ENCODE measurements at places on chromosomes 6 and 20. TPM values are rescaled to one million over a fixed set of nuclear protein-coding genes. Genes with fewer than 3 reads are reported as not detected.

Gene C20orf204
- 0.18 TPM for total RNA-seq

DNA sequence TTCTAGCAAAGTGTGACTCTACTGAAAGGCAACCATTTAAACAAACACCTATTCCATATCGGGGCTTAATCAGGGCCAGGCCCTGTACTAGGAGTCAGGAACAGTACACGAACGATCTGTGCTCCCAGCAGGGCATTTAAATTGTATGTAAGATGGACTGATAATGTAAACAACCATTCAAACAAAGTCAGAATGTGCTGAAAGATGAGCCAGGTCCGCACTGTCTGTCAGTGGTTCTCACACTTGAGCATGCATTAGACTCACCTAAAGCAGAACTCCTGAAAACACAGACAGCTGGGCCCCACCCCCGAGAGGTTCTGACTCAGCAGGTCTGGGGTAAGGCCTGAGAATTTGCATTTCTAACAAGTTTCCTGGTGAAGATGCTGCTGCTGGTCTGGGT lies 81.6 kb downstream of the PXDC1 start:
- no peak for DNase-seq

Gene TNFRSF6B
- 4.2 TPM for total RNA-seq

- no peak for DNase-seq
Observed at GRCh38 chr6:128199461-128199860, 298.6 kb upstream of the THEMIS start.

Gene WASF1
- 6.0 TPM for total RNA-seq

- DNase-seq: no peak
Observed at GRCh38 chr6:143843677-143843999, 500 bp downstream of the LTV1 start.

GRCh38 chr20:39129523-39129922 lies 167.4 kb downstream of the DHX35 start:
- no peak for DNase-seq

GRCh38 chr20:54070187-54070987 lies at the start of gene BCAS1:
Gene BCAS1 (minus strand): TSS chr20:54070594. CDS start chr20:54058718, 11,876 bp downstream.
- no peak for DNase-seq

DNA sequence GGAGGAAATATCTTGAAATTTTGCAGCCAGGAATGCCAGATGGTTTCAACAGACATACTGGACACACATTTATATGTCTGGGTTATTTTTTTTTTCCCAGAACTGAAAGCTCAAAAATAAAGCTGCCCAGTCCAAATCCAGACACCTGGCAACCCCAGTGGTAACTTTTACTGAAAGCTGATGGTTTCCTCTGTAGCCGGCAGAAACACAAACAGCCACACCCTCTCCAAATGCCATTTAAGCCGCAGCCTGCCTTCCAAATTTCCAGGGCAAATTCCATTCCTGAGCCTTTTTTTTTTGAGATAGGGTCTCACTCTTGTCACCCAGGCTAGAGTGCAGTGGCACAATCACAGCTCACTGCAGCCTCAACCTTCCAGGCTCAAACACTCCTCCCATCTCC lies 6.5 kb upstream of the PREX1 start:
- no peak for DNase-seq

GRCh38 chr20:6993011-6993410 lies 225.5 kb downstream of the BMP2 start:
- no peak for DNase-seq

DNA sequence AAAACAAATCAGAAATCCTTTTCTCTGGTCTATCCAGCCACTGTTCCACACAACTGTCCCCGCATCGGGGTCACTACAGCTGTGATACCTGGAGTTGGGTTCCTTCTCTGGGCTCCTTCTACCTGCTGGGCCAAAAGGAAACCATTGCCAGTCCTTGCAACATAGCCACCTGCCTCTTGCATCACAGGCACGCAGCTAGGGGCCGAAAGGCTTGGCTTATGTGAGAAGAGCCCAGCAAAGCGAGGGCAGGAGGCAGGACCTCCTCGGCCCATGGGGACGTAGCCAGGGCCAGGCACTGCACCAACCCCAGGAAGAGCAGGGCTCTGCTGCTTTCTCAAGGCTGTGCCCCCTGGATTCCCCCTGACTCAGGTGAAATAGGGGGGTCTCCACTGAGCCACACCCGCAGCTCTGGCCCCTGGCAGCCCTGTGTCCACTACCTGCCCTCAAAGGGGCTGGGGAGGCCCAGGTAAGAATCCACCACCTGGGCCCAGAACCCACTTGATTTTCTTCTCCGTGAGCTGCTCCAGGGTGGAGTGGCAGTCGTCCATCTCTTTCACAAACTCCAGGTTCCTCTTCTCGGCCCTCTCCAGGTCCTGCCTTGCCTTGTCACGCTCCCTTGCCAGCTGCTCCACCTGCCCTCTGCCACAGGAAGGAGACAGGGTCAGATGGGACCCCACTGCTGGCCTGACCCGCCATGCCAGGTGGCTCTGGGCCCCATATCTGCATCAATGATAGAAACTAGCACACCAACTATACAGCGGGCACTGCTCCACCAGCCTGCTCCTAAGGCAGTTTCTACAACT lies 88.9 kb downstream of the GINS1 start:
- no peak for DNase-seq

Gene CCN6
- total RNA-seq: not detected

Gene GABRR1
- total RNA-seq: not detected

- DNase-seq: no peak
Observed at GRCh38 chr6:157864185-157864761, 41.2 kb downstream of the SNX9 start.

Gene GPR63
- total RNA-seq: 0.53 TPM

Gene MLN
- not detected for total RNA-seq

Gene ELOVL4
- total RNA-seq: not detected

Gene TMC2
- not detected for total RNA-seq

Gene RFX6
- total RNA-seq: 1.9 TPM

Gene KCNK15
- not detected for total RNA-seq

- DNase-seq: no peak
Observed at GRCh38 chr20:18164356-18164755, 26.7 kb downstream of the KAT14 start.

DNA sequence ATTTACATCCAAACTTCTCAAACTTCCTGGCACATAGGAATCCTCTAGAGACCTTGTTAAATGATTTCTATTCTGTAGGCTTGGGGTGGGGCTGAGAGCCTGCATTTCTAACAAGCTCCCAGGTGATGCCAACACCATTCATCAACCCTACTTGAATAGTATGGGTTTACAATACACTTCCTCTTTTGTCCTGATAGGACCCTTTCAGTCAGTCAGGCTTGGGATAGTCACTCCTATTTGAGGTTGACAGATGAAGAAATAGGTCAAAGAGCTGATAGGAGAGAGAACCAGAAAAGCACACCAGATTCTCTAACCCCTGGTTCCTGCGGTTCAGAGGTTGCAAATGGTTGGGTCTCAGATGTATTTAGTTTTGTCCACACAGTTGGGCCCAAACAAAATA lies 273.4 kb downstream of the TSHZ2 start:
- no peak for DNase-seq

Gene PROKR2
- not detected for total RNA-seq

Data from Peyer's patch (tissue), 4 donors.